ENCODE measurements at places on chromosomes 6 and 20. TPM values are rescaled to one million over a fixed set of nuclear protein-coding genes. Genes with fewer than 3 reads are reported as not detected.

DNA sequence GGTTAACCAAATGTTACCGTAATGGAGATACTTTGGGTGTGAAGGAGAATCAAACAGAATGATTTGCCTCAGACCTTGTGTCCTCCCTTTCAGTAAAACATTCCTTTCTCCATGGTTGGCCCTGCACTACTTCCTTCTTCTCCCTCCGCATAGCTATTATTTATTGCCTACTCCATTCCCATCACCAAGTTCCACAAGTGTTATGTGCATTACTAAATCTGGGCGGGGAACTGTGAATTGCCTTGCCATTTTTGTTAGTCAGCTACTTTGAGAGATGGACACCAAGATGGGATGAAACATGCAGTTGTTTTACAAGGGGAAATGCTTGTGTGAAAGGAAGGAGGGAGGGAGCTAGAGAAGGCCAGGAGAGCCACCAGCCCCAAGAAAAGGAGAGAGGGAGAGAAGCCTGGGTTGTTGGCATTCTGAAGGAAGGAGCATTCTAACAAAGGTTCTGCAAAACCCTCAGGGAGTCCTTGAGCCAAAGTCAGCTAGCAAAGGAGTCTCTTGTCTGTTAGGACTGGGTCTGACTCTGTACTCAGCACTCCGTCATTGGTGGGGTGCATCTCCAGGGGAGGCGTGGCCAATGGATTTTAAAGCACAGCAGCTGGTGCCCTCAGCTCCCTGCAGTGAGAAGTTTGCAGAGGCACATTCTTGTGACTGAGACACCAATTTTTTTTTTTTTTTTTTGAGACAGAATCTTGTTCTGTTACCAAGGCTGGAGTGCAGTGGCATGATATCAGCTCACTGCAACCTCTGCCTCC, 83.6 kb upstream of the CHD6 start:
- no peaks in the 10 kb centered on the region for H3K4me1 ChIP-seq
- peaks cover 3% of the 10 kb centered on the region for H3K27me3 ChIP-seq
- H3K36me3 ChIP-seq: no peaks in the 10 kb centered on the region
- no peak overlapping the region for H3K27ac ChIP-seq

GRCh38 chr6:158222066-158222465, 53.9 kb downstream of the GTF2H5 start:
- no peaks in the 10 kb centered on the region for H3K4me1 ChIP-seq
- no peak overlapping the region for H3K4me3 ChIP-seq
- no peaks in the 10 kb centered on the region for H3K27me3 ChIP-seq
- H3K27ac ChIP-seq: no peak overlapping the region

DNA sequence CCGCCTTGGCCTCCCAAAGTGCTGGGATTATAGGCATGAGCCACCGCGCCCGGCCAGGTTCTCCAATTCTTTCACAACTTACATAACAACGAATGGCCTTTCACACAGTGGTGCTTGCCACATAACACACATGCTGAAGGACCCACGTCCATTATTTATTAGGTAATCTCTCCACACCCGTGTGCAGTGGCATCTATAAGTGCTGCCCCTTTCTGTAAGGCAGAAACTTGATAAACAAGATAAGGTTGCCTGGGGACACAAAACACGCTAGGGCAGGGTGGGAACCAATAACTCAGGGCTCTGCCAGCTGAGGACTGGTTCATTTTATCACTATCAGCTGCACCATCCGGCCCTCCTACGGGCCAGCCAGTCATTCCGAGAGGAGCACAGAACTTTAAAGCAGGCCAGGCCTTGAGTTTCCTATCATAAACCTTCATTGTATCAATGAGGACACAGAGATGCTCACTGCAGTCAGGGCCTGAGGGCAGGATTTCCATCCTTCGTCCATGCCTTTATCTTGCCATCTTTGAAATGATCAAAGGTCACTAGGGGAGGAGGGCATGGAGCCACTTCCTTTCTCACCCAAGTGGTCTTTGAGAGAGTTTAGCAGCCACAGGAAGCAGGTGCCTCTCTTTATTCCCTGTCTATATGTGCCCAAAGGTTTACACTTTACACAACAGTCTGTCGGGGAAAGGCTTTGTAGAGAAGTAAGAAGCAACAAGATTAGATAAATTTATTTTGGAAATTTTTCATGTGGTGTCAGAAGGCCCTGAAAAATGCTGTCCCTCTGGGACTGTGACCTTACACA, 37.6 kb downstream of the GPLD1 start:
- no peak overlapping the region for H3K4me3 ChIP-seq
- no peak overlapping the region for H3K27ac ChIP-seq
- H3K36me3 ChIP-seq: no peaks in the 10 kb centered on the region
- peaks cover 16% of the 10 kb centered on the region for H3K4me1 ChIP-seq
- DNase-seq: peak; percentile 9

DNA sequence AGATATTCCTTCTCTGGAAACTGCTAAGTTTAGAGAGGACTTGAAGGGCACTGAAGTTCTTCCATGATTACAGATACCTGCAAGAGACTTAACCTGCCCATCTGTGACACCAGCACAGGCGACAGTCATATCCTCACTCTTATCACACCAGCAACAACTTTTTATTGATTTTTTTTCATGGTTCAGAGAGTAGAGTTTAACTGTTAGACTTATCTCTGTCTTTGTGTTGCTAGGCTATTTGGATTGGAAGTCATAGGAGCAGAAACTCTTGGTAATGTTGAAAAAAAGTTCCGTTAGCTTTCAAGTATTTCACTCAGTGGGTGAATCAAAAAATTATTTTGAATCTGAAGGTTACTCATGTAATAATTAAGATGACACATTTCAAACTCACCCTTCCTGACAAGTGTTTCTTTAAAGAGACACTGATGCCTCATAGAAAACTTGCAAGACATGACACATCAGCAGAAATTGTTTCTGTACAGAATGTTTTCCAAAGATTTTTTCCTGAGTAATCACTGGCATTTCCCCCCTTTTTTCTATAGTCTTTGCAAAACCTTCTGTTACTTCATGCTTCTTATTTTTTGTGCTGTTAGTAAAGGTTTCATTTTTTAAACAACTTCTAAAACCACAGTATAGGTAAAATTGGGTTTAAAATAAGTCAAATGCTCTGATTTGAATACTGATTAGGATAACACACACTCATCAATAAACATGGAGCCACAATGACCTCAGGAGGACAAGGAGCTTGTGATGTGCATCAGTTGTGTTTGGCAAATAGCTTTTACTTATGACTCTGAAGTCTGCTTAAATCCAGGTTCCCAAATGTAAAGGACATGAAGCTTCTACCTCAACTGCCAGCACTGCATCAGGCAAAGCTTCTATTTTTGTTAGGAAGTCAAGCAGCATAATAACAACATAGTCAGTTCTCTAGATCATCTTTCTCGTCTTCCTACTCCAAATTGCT, 252.9 kb upstream of the MAN1A1 start:
- no peak overlapping the region for H3K27ac ChIP-seq
- H3K4me1 ChIP-seq: no peaks in the 10 kb centered on the region
- no peak overlapping the region for H3K4me3 ChIP-seq
- no peaks in the 10 kb centered on the region for H3K27me3 ChIP-seq
- no peaks in the 10 kb centered on the region for H3K36me3 ChIP-seq

- H3K4me3 ChIP-seq: no peak overlapping the region
- no peak overlapping the region for H3K27ac ChIP-seq
- H3K27me3 ChIP-seq: no peaks in the 10 kb centered on the region
- no peaks in the 10 kb centered on the region for H3K4me1 ChIP-seq
- DNase-seq: no peak
- no peaks in the 10 kb centered on the region for H3K36me3 ChIP-seq
Measured at GRCh38 chr6:121660277-121660676, 224.8 kb downstream of the GJA1 start.

GRCh38 chr6:122063076-122063475, 336.4 kb upstream of the HSF2 start:
- no peaks in the 10 kb centered on the region for H3K27me3 ChIP-seq
- no peak overlapping the region for H3K27ac ChIP-seq
- no peaks in the 10 kb centered on the region for H3K4me1 ChIP-seq
- H3K4me3 ChIP-seq: no peak overlapping the region

DNA sequence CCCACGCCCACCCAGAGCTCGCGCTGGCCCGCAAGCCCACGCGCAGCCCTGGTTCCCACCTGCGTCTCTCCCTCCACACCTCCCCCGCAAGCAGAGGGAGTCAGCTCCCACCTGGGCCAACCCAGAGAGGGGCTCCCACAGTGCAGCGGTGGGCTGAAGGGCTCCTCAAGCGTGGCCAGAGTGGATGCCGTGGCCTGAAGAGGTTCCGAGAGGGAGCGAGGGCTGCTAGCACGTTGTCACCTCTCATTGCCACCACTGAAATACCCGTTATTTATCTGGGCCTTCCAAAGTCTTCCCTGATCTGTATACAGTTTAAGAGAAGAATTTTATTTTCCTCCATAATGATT, 88.3 kb upstream of the MYLIP start:
- H3K27me3 ChIP-seq: no peaks in the 10 kb centered on the region
- DNase-seq: no peak
- H3K27ac ChIP-seq: no peak overlapping the region
- no peaks in the 10 kb centered on the region for H3K4me1 ChIP-seq
- no peaks in the 10 kb centered on the region for H3K36me3 ChIP-seq

DNA sequence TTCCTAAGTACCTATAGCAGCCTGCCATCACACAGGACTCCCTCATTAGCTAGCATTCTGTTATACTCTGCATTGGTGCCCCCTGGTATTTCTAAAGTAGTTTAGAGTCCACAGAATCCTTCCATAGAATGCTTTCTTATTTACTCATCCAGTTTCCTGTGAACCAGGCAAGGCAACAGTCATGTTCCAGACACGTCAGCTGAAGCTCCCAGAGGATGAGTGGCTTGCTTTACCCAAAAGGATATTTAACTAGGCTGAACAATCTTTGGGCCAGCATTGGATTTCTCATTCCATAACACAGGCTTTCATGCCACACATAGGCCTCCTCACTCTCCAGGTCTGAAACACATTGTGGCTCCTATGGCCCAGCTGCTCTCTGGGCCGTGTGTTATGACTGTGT, 203.8 kb upstream of the MAP3K7 start:
- H3K4me3 ChIP-seq: no peak overlapping the region
- DNase-seq: no peak
- H3K27me3 ChIP-seq: no peaks in the 10 kb centered on the region
- H3K27ac ChIP-seq: no peak overlapping the region

- no peaks in the 10 kb centered on the region for H3K4me1 ChIP-seq
- no peak overlapping the region for H3K4me3 ChIP-seq
- DNase-seq: no peak
- H3K27ac ChIP-seq: no peak overlapping the region
Measured at GRCh38 chr20:19336631-19337030, 124.2 kb downstream of the SLC24A3 start.

DNA sequence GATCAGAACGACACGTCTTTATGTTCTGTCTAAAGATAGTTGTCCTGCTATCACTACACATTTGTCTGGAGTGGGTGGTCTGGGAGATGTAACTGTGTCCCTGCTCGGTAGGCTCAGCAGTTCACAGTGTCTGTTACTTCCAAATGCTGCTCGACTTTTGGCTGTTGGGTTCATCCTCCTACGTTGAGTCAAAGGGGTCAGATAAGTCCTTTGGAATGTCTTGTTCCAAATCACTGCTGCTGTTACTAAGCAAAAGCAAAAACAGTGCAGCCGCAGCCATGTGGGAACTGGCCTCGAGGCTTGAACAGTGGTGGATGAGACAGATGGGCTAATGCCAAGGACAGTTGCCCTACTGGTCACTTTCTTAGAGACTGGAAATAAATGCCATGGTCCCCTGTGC, 272.2 kb upstream of the MAP3K7 start:
- H3K4me3 ChIP-seq: no peak overlapping the region
- no peaks in the 10 kb centered on the region for H3K36me3 ChIP-seq
- no peaks in the 10 kb centered on the region for H3K27me3 ChIP-seq
- H3K27ac ChIP-seq: no peak overlapping the region

DNA sequence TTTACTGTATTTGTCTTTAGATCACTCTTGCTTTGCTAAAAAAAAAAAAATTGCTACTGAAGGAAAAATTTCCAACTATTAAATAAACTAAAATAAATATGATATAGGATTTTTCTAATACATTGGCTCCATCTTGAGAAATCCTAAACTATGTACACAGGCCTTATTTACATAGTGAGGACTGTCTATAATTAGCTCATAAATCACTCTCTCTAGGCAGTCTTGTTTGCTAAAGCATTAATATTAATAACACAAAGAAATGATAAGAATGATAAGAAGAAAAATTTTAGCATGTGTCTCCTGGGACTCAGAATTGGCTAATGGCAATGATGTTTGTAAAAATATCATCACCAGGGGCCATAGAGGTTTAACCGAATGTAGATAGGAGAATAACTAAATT, 13.3 kb upstream of the CRYBG1 start:
- H3K4me1 ChIP-seq: no peaks in the 10 kb centered on the region
- H3K36me3 ChIP-seq: no peaks in the 10 kb centered on the region
- no peak overlapping the region for H3K27ac ChIP-seq
- H3K27me3 ChIP-seq: no peaks in the 10 kb centered on the region
- DNase-seq: no peak

GRCh38 chr20:16555754-16556153, 17.5 kb downstream of the KIF16B start:
- no peak overlapping the region for H3K27ac ChIP-seq
- no peaks in the 10 kb centered on the region for H3K27me3 ChIP-seq
- no peak for DNase-seq
- H3K36me3 ChIP-seq: no peaks in the 10 kb centered on the region
- no peaks in the 10 kb centered on the region for H3K4me1 ChIP-seq
- no peak overlapping the region for H3K4me3 ChIP-seq

DNA sequence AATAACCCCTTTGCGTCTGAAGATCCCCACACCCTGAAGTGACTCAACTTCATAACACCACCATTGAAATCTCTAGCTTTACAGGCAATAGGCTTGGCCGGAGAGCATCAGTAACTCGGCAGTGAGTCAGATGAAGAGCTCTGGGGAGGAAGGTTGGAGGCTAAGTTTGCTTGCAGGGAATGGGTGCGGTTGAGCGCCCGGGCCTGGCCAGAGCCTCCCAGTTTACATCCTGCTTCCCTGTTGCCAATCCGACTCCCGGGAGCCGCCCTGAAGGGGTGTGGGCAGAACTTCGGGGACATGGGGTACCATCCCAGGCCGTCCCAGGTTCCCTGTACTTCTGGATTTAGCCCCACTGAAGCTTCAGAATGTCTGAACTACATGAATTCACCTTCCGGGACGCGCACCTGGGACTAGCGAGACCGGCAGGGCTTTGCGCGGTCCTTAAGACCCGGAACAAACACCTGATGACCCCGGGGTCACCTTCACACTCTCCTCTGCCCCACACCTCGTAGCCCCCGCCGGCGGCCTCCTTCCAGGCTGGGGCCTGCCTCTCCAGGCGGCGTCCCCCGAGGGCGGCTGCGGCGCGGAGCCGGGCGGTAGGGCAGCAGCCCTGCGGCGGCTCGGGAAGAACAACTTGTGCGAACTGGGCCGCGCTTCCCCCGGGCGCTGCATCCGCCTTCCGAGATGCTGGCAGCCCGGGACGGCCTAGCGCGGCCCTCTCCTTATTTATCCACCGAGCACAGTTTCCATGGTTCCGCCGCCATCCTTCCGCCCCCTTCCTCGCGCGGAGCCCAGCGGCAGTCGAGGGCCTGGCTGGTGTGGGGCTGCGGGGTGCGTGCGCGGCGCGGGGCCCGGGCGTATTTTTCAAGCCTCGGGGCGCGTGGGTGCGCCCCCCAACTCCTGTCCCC, 56.6 kb upstream of the RREB1 start:
- H3K27me3 ChIP-seq: no peaks in the 10 kb centered on the region
- peak; percentile 48 for DNase-seq
- H3K27ac ChIP-seq: peak overlapping the region; percentile 99
- H3K4me1 ChIP-seq: peaks cover 32% of the 10 kb centered on the region

COX4I2 gene
- total RNA-seq: 4.1 TPM

GSTA2 gene
- 0.14 TPM for total RNA-seq

BPIFB2 gene
- 0.05 TPM for total RNA-seq

TMEM170B gene
- 1.8 TPM for total RNA-seq

NFATC2 gene
- total RNA-seq: 2.4 TPM

CFB gene
- total RNA-seq: 17.0 TPM

DCDC2 gene
- total RNA-seq: 0.19 TPM

ID4 gene
- 1.5 TPM for total RNA-seq

BMP7 gene
- total RNA-seq: 6.3 TPM

SMPDL3A gene
- 10.2 TPM for total RNA-seq

LRRC73 gene
- 0.09 TPM for total RNA-seq

All from thymus (tissue), 14 donors.